NCI-H345 (cell line): ENCODE measurements at places on chromosomes 13 and 19.

DNA sequence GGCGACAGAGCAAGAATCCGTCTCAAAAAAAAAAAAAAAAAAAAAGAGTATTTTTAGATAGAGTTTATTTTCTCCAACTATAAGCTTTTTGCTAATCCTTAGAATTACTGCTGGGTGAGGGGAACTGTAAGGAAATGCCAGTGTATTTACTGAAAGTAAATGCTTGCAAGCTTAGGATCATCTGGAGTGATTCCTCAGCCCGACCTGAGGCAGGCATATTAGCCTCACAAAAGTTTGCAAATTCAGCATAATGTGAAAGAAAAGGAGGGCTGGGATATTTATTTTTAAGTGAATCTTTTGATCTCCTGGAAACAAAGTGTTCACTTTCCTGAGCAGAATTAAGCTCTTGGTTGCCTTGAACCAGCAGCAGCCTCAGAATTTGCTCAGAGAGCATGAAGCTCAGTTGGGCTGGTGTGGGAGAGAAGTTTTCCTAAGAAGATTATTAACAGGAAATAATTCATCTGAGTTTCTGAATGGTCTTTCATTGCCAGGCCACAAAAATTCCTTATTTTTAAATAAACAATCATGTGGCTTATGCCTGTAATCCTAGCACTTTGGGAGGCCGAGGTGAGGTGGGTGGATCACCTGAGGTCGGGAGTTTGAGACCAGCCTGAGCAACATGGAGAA lies 24.7 kb upstream of the SPATA13 start:
- no peak for DNase-seq

GRCh38 chr13:65914716-65915115 lies 1315.4 kb downstream of the PCDH9 start:
- no peak for DNase-seq

- no peak for DNase-seq
Observed at GRCh38 chr19:57642396-57643046, 9.6 kb downstream of the ZNF211 start.

- DNase-seq = no peak
Observed at GRCh38 chr19:12802267-12803106, 618 bp downstream of the THSD8 start.

DNA sequence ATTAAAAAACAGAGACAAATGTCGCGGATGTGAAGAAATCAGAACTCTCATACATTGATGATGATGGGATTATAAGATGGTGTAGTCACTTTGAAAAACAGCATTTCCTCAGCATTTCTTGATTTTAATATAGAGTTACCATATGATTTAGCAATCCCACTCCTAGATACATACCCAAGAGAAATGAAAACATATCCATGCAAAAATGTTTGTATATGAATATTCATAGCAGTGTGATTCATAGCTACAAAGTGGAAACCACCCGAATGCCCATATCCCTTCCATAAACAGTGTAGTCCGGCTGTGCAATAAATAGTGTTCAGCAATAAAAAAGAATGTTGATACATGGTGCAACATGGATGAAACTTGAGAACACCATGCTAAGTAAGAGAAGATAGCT lies 44.6 kb downstream of the DPY19L3 start:
- DNase-seq = no peak
